ENCODE measurements at places on chromosomes 7 and 10. TPM values are rescaled to one million over a fixed set of nuclear protein-coding genes. Genes with fewer than 3 reads are reported as not detected.

The OPALIN gene
- not detected for total RNA-seq

The CYP2E1 gene
- 1.3 TPM for total RNA-seq

The TMEM106B gene
- total RNA-seq, result 79.0 TPM

The PHKG1 gene
- total RNA-seq, result 0.43 TPM

The LRMDA gene
- total RNA-seq, result under 0.01 TPM

Measured in fibroblast of villous mesenchyme (primary cell).